LoVo (cell line): ENCODE measurements at places on chromosomes 3 and 15.
A peak's percentile ranks its signal among the peaks of the same experiment; 100 is the strongest.

GRCh38 chr3:31039145-31039544 lies 144.7 kb upstream of the GADL1 start:
- no peak for DNase-seq

GRCh38 chr15:81375461-81375860 lies 1.4 kb upstream of the TMC3 start:
- no peak for DNase-seq

GRCh38 chr15:67613708-67614107 lies 71.2 kb downstream of the MAP2K5 start:
- DNase-seq: no peak

DNA sequence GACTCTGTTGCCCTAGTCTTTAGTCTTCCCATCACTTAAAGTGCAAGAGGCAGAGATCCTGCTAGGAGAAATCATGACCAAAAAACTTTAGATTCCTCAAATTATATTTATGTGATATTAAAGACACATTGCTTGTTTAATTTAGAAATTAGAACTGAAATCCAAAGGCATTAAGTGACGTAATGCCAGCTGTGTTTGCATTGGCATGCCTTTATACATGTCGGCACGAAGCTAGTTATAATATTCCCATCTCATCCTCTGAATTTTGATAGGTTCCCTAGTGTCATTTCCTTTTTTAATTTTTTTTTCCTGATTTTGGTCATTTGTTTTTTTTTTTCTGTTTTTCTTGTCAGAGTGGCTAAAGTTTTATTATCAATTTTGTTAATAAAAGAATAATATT lies 203.5 kb upstream of the ZBTB20 start:
- no peak for DNase-seq

DNA sequence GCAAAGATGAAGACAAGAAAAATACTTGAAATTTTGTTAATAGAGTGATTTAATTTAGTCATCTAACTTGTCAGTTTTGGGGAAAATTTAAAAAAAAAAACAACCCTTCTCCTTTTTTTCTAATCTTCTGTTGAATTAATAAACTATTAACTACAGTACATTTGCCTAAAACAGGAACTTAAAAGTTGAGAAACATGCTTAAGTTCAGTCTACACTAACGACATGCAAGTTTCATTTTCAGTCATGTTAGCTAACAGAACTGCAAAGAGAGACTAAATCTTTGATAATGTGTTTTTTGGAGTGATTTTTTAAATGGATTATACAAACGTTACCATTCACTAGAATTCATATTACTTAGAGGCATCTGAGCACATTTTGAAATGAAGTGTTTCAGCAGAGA lies 71.9 kb upstream of the MBNL1 start:
- DNase-seq: no peak

DNA sequence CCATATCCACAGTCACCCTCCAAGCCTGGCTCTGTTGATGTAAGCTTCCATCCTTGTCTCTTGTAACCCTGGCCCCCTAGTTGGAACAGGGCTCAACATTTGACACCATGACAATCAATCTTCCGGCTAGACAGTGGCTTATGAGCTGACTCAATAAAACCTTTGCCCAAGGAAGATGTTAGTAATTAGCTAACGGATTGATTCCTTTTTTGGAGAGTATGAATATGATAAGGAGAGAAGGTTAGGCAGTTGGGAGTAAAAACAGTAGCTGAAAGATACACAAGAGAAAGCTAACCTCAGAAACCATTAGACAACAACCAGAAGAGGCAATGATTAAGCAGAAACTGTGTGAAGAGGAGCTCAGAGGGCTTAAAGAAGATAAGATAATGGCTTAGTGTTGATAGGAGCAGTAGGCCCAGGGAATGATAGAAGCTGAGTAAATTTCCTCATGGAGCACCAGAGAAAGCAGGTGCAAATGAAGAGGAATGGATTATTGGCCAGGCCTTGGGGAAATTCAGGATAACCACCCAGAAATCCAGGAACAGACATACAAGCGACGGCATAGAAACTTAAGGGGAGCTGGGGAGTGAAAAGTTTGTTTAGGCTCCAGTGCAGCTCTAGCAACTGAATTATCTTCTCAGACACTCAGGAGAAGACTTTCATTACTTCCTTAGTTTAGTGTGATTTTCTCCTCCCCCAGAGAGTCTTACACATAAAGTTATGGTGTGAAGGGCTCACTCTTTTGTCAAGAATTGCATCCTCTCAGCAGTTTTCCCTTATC lies 7.8 kb upstream of the RFX7 start:
- no peak for DNase-seq

- DNase-seq: no peak
Observed at GRCh38 chr3:197541756-197542539, 13.8 kb downstream of the BDH1 start.

DNA sequence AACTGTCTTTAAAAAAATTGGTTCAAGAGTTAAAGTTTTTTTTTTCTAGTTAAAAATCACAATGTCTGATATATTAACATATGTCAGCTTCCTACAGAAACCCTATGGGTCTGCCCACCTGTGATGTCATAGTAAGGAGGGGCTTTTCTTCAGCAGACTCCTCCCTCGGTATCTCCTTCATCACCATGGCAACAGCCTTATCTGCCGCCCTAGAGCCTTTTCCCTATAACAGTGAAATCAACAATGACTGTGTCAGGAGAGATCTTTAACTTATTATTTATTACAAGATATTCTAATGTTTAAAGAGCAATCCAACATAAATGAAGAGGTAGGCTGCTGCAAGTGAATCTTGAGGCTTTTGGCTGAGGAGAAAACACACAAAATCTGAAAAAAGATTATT lies 138.7 kb downstream of the PEX5L start:
- peak; percentile 7 for DNase-seq

- DNase-seq: no peak
Observed at GRCh38 chr15:96306321-96306720, 24.2 kb upstream of the NR2F2 start.

GRCh38 chr3:29212789-29213433 lies 68.0 kb upstream of the RBMS3 start:
- DNase-seq: no peak

DNA sequence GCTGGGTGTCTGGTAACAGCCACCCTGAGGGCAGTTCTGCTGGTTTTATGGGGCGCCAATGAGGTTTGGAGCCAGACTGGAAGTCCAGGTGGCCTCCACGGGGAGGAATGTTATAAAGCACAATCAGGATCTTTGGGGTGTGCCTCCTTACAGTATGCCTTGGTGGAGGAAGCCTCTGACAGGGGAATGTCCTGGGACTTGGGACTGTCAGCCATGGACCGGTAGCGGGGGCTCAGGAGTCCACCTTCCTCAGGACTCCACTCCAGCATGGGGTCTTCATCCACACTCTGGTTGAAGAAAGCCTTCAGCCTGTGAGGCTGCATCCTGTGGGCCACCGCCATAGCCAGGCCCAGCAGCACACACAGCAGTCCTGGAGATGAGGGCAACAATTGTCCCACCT lies 4.9 kb downstream of the DUOXA2 start:
- DNase-seq: no peak

DNA sequence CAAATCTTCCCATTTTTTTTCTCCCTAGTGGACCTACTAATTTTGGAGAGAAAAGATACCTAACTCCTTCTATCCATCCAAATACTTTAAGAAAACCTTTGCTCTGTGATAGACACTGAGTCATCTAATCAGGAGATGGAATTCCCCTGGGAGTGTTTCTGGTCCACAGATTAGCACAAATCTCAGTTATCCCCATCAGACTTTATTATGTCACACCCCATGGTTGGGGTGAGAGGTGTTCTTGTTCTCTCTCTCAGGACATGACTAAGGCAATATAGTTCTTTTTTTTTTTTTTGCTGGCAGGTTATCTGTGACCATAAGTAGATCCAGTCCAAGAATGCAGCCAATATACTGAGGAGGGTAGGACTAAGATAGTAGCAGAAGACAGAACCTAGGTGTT lies 15.8 kb downstream of the SLC9A9 start:
- no peak for DNase-seq

DNA sequence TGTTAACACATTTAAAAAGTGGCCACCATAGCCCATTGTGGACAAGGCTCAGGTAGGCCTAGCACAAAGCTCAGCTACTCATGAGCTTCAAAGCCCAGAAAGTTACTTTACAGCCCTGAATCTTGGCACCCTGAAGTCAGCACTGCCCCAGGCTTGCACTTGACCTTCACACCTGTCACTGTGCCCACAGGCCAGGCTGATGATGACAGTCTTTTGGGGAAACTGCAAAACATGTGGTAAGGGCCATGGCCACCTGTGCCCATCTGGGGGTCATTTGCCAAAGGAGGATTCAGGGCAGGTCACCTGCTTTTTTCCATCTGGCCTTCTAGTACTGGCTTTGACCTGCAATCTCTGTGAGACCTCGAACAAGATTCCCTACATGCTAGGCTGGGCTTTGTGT lies 11.0 kb downstream of the CHDH start:
- DNase-seq: no peak

- no peak for DNase-seq
Observed at GRCh38 chr3:117201901-117202774, 492.6 kb downstream of the TUSC7 start.

DNA sequence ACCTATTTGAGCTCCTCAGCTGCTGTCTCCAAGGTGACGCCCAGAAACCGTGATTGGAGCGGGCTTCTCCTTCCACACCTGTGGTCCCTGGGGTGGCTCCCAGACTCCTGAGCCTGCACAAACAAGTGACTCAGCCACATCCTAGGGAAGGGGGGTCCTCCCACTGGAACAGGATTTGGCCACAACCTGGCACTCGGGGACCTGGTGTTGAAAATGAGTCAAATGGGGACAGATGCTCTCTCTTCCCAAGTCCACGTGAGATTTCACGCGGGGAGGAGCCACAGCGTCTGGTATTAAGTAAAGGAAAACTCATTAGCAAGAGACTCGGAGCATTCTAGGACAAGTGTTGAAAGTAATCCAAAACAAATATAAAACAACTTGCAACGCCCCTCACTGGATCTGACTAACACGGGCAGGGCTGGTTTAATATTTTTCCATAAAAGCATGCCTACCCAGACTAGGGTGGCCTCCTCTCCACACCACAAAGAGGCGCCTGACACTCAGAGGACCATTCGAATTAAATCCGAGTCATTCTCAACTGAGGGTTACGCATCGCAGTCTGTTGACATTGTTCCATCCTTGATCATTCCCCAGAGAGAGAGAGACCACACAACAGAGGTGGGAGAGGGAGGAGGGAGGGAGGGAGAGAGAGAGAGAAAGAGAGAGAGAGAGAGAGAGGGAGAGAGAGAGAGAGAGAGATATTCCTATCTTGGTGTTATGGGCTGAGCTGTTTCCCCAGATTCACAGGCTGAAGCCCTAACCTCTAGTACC lies 74.4 kb downstream of the MGLL start:
- DNase-seq: peak; percentile 89

GRCh38 chr3:13654330-13655060 lies 105.6 kb downstream of the FBLN2 start:
- no peak for DNase-seq

GRCh38 chr3:15636028-15636709 lies 34.6 kb downstream of the BTD start:
- DNase-seq: no peak

GRCh38 chr15:29818141-29818540 lies 4.1 kb downstream of the TJP1 start:
- DNase-seq: no peak

GRCh38 chr15:46855388-46855787 lies 861.9 kb upstream of the SEMA6D start:
- no peak for DNase-seq

DNA sequence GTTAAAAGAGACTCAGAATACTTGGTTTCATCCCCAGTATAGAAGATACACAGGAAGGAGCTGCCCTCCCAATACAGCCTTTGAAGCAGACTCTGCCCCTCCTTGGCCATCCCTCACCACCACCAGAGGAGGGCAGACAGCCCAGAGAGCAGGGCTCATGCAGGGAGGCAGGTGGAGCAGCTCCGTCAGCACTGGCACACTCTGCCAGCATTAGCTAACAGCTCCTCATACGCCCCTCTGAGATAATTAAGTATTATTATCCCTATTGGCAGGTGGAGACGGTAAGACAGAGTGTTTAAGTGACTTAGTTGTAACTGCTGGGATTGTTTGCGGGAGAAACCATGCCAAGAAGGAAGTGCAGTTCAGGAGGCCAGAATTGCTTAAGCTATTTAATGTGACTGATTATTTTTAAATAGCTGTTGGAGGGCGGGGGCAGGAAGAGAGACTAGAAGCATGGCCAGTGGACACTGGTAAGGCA lies 434.0 kb downstream of the EPHB1 start:
- no peak for DNase-seq

GRCh38 chr15:37099319-37100108 lies 835 bp downstream of the MEIS2 start:
- DNase-seq: peak; percentile 64

DNA sequence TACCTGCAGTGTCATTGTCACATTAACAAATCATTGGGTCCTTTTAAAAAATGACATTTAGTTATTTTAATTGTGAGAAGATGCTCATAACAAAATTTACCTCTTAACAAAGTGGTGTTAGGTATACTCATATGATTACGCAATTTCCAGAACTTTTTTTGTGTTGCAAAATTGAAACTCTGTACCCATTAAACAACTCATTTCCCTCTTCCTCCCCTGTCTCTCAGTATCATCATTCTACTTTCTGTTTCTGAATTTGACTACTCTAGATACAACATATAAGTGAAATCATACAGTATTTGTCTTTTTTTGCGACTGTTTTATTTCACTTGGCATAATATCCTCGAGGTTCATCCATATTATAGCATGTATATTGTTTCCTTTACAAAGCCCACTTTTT lies 58.7 kb upstream of the CHST2 start:
- no peak for DNase-seq

DNA sequence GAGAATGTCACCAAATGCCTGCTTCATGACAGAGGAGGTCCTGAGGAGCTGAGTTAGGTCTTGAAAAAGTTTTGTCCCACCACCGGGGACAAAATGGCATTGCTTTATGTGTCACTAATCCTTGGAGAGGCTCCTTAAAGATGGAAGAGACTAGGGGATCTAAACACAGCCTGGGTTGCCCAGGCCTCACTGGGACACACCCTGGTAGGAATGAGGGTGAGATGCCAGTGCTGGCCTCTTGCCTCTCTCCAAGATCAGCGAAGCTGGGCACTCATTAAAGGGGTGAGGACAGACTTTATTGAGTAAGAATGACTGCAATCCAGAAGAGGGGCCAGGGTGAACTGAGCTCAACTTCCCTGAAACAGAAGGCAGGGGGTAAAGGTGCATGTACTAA lies 58.5 kb upstream of the KLF13 start:
- no peak for DNase-seq

- no peak for DNase-seq
Observed at GRCh38 chr3:126537730-126538281, 13.9 kb downstream of the CHST13 start.

DNA sequence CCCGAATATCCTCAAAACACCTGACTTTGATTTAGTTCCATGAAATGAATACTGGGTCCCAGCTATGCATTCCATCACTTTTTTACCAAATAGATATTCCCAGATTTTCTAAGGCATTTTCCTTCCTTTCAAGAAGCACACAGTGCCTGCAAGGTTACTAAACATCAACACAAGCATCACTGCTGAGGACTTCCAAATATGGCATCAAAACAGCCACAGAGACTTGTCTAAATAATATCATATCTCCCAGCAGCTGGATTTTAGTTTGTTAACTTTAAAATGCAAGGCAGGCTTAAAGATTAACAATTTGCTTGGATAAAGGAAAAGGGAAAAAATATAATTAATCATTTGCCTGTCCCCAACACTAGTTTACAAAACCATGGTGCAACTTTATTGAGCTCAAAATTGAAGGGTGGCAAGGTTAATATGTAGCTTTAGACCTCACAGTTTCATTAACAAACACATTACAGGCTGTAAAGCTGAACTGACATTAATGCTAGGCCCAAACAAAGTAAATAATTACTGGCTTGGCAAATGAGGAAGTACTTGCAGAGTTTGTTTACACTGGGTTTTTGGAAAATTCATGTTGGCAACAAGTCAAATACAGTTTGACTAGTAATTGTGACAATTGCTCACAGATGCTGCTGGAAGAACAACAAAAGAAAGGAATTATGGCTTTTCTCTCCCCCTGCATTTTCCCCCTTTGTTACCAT lies 401.7 kb upstream of the CDIN1 start:
- no peak for DNase-seq
